ENCODE measurements at places on chromosomes 16 and 17.

- no peaks in the 10 kb centered on the region for H3K36me3 ChIP-seq
- no peak overlapping the region for H3K27ac ChIP-seq
- no peaks in the 10 kb centered on the region for H3K27me3 ChIP-seq
- no peak for DNase-seq
- H3K4me1 ChIP-seq: no peaks in the 10 kb centered on the region
Observed at GRCh38 chr16:50583211-50583610, 35.0 kb downstream of the NKD1 start.

- H3K27me3 ChIP-seq: no peaks in the 10 kb centered on the region
- no peak overlapping the region for H3K27ac ChIP-seq
- H3K4me1 ChIP-seq: no peaks in the 10 kb centered on the region
- H3K4me3 ChIP-seq: no peak overlapping the region
Observed at GRCh38 chr16:84483882-84484565, 20.4 kb downstream of the MEAK7 start.

GRCh38 chr17:75113798-75114551 is 4.2 kb downstream of the ARMC7 start:
- H3K27me3 ChIP-seq: no peaks in the 10 kb centered on the region
- no peaks in the 10 kb centered on the region for H3K4me1 ChIP-seq
- peak overlapping the region; percentile 80 for H3K4me3 ChIP-seq

DNA sequence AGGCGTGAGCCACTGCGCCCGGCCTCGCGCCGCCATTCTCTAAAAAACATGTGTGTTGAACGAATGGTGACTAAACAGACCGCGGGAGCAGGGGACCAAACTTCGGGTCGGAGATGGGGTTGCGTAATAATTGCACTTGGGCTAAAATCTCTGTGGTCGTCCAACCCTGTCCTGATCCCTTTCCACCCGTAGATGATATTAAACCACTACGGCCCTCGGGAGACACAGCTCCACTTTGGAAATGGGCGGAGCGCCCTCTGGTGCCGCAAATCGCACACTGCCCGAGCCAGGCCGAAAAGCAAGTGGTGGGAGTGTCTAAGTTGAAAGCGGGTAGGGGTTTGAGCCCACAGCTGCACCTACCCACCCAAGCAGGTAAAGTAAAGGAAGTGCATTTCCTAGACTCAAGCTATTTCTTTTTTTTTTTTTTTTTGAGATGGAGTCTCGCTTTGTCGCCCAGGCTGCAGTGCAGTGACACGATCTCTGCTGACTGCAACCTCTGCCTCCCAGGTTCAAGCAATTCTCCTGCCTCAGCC is 17.0 kb downstream of the CAVIN1 start:
- H3K27ac ChIP-seq: no peak overlapping the region
- no peak overlapping the region for H3K4me3 ChIP-seq
- no peaks in the 10 kb centered on the region for H3K36me3 ChIP-seq

GRCh38 chr16:71956486-71956885 is 43.7 kb downstream of the PKD1L3 start:
- no peak for DNase-seq
- no peak overlapping the region for H3K27ac ChIP-seq
- no peaks in the 10 kb centered on the region for H3K4me1 ChIP-seq
- H3K27me3 ChIP-seq: no peaks in the 10 kb centered on the region
- no peaks in the 10 kb centered on the region for H3K36me3 ChIP-seq
- H3K4me3 ChIP-seq: no peak overlapping the region

GRCh38 chr16:48231727-48232492 is 12.2 kb upstream of the LONP2 start:
- H3K4me1 ChIP-seq: no peaks in the 10 kb centered on the region
- no peak overlapping the region for H3K4me3 ChIP-seq
- no peak overlapping the region for H3K27ac ChIP-seq

DNA sequence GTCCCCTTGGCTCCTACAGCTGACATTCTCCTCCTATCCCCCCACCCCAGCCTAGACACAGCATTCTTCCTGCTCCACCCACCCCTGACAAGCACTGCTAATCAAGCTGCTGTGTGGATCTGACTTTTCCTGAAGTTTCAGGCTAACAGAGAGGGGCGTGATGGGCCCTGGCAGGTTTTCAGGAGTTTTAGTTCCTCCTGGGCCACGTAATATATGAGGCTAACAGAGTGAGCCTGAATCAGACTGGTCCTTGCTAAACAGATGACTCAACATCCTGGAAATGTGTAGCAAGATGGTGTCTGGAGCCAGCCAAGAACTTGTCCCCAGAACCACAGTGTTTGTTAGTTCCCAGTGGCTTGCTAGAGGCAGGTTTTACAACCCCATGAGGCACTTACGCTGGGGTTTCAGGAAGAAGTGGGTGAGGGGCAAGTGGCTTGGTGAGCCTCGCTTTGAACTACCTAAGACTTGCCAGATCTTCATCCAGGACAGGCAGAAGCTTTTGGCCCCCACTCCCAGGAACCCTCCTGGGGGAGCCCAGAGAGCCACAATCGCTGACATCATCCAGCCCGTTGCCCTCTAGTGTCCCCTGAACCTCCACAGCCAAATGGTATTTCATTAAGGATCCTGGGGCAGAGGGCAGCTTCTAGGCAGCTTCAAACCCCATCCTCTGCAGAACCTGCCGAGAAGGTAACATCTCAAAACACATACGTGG is 15.9 kb downstream of the TMEM92 start:
- DNase-seq: no peak
- no peak overlapping the region for H3K4me3 ChIP-seq
- no peaks in the 10 kb centered on the region for H3K36me3 ChIP-seq
- H3K27ac ChIP-seq: peak overlapping the region; percentile 41

- DNase-seq: no peak
- no peak overlapping the region for H3K27ac ChIP-seq
- no peaks in the 10 kb centered on the region for H3K36me3 ChIP-seq
Observed at GRCh38 chr17:60155815-60156214, 6.0 kb downstream of the CA4 start.

GRCh38 chr16:69836257-69836656 is 74.1 kb downstream of the WWP2 start:
- H3K27ac ChIP-seq: no peak overlapping the region
- H3K4me3 ChIP-seq: no peak overlapping the region
- DNase-seq: no peak
- no peaks in the 10 kb centered on the region for H3K27me3 ChIP-seq

DNA sequence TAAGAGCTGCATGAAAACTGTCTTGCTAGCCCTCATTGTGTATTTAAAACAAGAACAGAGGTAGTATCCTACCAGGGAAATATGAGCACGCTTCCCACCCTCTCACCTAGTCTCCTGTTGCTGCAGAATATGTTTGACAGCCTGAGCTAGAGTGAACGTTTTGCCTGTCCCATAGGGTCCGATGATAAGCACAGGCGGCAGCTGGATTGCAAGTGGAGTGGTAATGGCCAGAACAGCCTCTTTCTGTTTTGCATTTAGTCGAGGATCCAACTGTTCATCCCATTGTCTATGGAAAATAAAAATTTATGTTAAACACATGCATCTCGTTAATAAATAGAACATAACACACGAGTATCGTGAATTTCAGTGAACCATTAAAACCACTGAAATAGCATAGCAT is 84.2 kb downstream of the HELZ start:
- H3K4me1 ChIP-seq: no peaks in the 10 kb centered on the region
- DNase-seq: no peak
- H3K4me3 ChIP-seq: no peak overlapping the region
- H3K27me3 ChIP-seq: no peaks in the 10 kb centered on the region
- H3K27ac ChIP-seq: no peak overlapping the region

- peaks cover 3% of the 10 kb centered on the region for H3K4me1 ChIP-seq
- peak overlapping the region; percentile 91 for H3K27ac ChIP-seq
- DNase-seq: peak; percentile 81
- H3K27me3 ChIP-seq: no peaks in the 10 kb centered on the region
- peak overlapping the region; percentile 38 for H3K4me3 ChIP-seq
- no peaks in the 10 kb centered on the region for H3K36me3 ChIP-seq
Observed at GRCh38 chr17:42276609-42277341, 584 bp upstream of the STAT5B start.

DNA sequence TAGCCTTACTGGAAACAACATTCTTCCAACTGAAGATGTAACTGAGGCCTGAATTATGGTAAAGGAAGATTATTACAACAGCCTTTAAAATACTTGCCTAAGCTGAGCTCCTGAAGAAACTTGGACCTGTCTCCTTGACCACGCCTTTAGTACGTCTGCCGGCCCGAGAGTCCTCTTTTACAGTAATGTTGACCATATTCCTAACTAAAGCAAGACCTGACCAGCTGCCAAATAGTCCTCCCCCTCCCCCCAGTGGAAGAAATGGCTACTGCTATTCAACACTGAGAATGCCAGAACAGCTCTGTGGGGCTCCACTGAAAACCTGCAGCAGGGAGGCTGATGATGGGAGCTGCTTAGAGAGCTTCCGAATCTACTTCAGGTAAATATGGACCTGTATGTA is 12.6 kb upstream of the FOXJ1 start:
- no peak overlapping the region for H3K27ac ChIP-seq
- no peaks in the 10 kb centered on the region for H3K4me1 ChIP-seq
- no peak for DNase-seq
- no peaks in the 10 kb centered on the region for H3K27me3 ChIP-seq

GRCh38 chr17:13127921-13128602 is 110.2 kb upstream of the ELAC2 start:
- H3K36me3 ChIP-seq: no peaks in the 10 kb centered on the region

DNA sequence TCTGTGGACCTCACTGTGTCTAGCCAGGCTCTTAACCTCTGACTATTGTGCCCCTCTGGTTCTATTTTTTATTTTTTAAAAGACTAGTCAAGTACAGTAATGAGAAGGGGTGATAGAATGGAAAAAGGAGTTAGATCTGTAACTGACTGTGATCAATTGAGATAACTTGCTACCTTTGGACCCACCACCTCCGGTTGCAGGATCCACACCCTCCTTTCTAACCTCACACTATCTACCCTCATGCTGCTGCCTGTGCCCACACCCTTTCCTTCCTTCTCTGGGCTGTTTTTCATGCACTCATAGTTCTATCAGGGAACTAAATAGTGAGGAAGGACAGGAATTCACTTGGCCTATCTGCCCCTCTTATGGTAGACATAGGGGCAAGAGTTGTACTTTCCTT is 172.3 kb downstream of the KATNIP start:
- no peak for DNase-seq
- H3K4me1 ChIP-seq: peaks cover 6% of the 10 kb centered on the region
- H3K27ac ChIP-seq: no peak overlapping the region
- H3K27me3 ChIP-seq: no peaks in the 10 kb centered on the region

GRCh38 chr16:1127971-1128715 is 24.8 kb upstream of the CACNA1H start:
- no peaks in the 10 kb centered on the region for H3K4me1 ChIP-seq
- H3K27me3 ChIP-seq: no peaks in the 10 kb centered on the region
- no peak overlapping the region for H3K4me3 ChIP-seq
- H3K27ac ChIP-seq: no peak overlapping the region
- H3K36me3 ChIP-seq: no peaks in the 10 kb centered on the region

DNA sequence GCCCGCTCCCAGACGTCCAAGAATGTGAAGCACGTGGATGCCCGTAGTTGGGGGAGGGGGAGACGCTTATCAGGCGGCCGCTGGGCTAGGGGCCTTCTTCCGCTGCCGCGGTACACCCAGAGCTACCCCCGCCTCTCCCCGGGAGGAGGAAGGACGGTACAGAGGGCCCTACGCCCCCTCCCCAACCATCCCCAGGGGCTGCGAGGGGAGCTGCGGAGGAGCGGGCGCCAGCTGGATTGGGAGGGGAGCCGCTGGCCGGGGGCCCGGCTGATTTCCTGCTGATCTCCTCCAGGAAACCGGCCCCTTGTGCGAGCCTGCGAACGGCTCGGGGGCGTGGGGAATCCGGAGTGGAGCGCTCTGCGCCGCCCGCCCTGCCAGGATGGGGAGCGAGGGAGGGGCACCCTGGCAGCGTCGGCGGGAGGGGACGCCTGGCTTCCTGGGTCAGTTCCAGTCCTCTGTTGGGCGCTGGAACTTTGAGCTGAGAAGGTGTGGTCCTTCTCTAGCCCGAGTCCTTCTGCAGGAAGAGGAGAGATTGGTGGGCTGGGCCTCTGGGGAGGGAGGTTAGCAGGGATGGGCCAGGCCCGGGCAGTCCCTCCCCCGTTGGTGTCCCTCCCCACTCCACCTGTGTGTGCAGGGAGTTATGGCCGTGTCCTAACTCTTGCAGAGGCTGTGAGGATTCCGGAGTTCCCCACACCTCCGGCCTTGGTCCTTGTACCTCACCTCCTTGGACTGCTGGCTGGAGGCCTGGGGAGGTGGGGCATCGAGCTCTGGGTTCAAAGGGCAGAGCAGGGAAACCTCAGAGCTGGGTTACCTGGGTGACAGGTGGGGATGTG is 19.2 kb downstream of the GJD3 start:
- H3K4me1 ChIP-seq: peaks cover 68% of the 10 kb centered on the region
- peaks cover 6% of the 10 kb centered on the region for H3K36me3 ChIP-seq
- H3K27me3 ChIP-seq: no peaks in the 10 kb centered on the region
- DNase-seq: peak; percentile 87
- H3K27ac ChIP-seq: peak overlapping the region; percentile 95

- no peaks in the 10 kb centered on the region for H3K27me3 ChIP-seq
- H3K27ac ChIP-seq: no peak overlapping the region
- H3K4me3 ChIP-seq: no peak overlapping the region
- peaks cover 19% of the 10 kb centered on the region for H3K4me1 ChIP-seq
Observed at GRCh38 chr17:39665642-39666224, 584 bp downstream of the TCAP start.

- no peak overlapping the region for H3K4me3 ChIP-seq
- no peaks in the 10 kb centered on the region for H3K36me3 ChIP-seq
- no peaks in the 10 kb centered on the region for H3K4me1 ChIP-seq
- no peak for DNase-seq
Observed at GRCh38 chr17:76411247-76411646, 26.8 kb downstream of the SPHK1 start.

DNA sequence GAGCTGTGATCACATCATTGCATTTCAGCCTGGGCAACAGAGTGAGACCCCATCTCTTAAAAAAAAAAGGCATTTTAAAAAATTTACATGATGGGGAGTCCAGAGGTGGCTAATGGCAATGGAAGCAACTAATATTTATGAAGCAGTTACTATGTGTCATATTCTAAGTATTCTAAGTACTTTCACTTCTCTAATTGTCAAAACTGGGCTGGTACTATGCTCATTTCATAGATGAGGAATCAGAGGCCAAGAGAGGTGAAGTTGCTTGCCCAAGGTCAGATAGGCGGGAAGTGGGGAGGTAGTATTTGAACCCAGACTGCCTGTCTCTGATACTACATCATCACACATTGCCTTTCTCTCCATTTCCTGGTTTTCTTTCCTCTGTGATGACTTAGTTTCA is 50.7 kb downstream of the SLC5A11 start:
- H3K27ac ChIP-seq: no peak overlapping the region
- DNase-seq: no peak

- no peaks in the 10 kb centered on the region for H3K4me1 ChIP-seq
- no peaks in the 10 kb centered on the region for H3K36me3 ChIP-seq
- DNase-seq: no peak
- no peak overlapping the region for H3K4me3 ChIP-seq
Observed at GRCh38 chr17:48723423-48724250, 652 bp downstream of the PRAC2 start.

GRCh38 chr16:67915831-67916723 is 15.6 kb downstream of the CTRL start:
- no peak for DNase-seq
- H3K27me3 ChIP-seq: no peaks in the 10 kb centered on the region
- H3K27ac ChIP-seq: no peak overlapping the region
- H3K4me1 ChIP-seq: peaks cover 17% of the 10 kb centered on the region

GRCh38 chr17:74202938-74203337 is 540 bp upstream of the RPL38 start:
- H3K4me3 ChIP-seq: no peak overlapping the region
- DNase-seq: no peak
- no peak overlapping the region for H3K27ac ChIP-seq
- H3K4me1 ChIP-seq: peaks cover 4% of the 10 kb centered on the region
- H3K36me3 ChIP-seq: peaks cover 9% of the 10 kb centered on the region
- H3K27me3 ChIP-seq: no peaks in the 10 kb centered on the region
